ENCODE measurements at places on chromosomes 11 and 22.

DNA sequence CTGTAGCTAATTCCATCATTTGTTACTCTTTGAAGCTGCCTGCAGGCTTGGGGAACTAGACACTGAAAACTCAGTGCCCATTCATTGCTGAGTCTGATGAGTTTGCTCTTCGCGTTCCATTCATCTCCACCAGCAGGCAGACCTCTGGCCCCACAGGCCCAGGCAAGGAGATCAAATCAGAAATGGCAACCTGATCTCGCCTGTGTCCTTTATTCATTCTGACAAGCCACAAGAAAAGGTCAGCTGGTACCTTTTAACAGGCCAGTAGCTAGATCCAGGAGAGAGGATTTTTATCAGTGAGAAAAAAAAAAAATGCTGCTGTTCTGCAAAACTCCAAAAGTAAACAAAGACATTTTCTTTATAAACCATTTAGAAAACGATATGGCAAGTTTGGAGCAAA is 742.5 kb downstream of the ETS1 start:
- DNase-seq: no peak

GRCh38 chr22:26744892-26745808 is 87.8 kb downstream of the MIAT start:
- no peak for DNase-seq

GRCh38 chr11:255176-255575 is 18.4 kb downstream of the PSMD13 start:
- no peak for DNase-seq

DNA sequence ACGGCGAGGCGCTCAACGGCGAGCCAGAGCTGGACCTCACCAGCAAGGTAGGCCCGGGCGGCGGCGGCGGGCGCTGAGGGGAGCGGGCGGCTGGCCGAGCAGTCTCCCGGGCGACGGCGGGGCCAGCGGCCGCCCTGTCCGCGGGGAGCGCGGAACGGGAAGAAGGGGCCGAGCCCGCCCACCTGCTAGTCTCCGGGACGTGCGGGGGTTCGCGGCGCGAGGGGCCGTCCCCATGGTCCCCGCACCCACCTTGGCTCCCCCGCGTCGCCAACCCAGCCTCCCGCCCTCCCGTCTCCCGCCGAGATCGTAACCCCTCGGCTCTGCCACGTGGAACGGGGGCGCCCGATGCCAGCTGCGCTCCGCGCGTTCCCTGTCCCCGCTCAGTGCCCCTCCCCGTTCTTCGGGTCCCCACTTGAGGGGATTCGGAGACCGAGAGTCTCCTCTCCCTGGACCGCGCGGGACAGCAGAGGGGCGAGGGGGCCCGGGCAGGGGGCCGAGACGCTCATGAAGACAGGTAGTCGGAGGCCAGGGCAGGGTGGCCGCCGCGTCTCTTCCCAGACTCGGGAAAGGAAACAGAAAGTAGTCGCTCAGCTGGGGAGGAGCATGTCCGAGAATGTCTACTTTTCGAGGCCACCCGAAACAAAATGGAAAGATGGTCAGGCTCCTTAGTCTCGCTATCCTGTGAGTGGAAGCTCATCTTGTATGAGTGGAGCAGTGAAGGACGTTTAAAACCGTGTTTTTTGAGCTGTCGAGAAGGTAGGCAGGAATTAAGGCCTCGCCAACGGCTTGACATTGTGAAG is 557 bp downstream of the GTPBP1 start:
- no peak for DNase-seq

DNA sequence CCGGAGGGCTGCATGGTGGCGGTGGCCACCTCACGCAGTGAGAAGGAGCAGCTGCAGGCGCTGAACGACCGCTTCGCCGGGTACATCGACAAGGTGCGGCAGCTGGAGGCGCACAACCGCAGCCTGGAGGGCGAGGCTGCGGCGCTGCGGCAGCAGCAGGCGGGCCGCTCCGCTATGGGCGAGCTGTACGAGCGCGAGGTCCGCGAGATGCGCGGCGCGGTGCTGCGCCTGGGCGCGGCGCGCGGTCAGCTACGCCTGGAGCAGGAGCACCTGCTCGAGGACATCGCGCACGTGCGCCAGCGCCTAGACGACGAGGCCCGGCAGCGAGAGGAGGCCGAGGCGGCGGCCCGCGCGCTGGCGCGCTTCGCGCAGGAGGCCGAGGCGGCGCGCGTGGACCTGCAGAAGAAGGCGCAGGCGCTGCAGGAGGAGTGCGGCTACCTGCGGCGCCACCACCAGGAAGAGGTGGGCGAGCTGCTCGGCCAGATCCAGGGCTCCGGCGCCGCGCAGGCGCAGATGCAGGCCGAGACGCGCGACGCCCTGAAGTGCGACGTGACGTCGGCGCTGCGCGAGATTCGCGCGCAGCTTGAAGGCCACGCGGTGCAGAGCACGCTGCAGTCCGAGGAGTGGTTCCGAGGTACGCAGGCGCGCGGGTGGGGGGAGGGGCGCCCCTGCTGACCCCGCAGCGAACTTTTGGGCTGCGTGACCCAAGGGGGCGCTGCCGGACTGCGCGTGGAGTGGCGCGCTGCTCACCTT is 670 bp downstream of the NEFH start:
- DNase-seq: no peak

- no peak for DNase-seq
These were observed 23.8 kb downstream of the TEF start for GRCh38 chr22:41405588-41405987.

- no peak for DNase-seq
These were observed 47.3 kb upstream of the TSKU start for GRCh38 chr11:76735841-76736240.

DNA sequence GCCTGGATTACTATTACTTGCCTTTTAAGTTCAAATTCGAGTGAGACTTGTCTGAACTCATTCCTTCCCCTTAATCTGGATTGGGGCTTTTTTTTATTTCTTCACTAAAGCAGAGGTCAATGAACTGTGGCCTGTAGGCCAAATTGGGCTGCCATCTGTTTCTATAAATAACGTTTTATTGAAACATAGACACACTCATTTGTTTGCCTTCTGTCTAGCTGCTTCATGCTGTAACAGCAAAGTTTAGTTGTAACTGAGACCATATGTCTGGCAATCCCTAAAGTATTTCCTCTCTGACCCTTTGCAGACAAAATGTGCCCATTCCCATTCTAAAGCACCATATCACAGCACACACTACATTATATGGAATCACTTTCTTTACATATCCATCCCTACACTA is 207.9 kb upstream of the ISX start:
- no peak for DNase-seq

DNA sequence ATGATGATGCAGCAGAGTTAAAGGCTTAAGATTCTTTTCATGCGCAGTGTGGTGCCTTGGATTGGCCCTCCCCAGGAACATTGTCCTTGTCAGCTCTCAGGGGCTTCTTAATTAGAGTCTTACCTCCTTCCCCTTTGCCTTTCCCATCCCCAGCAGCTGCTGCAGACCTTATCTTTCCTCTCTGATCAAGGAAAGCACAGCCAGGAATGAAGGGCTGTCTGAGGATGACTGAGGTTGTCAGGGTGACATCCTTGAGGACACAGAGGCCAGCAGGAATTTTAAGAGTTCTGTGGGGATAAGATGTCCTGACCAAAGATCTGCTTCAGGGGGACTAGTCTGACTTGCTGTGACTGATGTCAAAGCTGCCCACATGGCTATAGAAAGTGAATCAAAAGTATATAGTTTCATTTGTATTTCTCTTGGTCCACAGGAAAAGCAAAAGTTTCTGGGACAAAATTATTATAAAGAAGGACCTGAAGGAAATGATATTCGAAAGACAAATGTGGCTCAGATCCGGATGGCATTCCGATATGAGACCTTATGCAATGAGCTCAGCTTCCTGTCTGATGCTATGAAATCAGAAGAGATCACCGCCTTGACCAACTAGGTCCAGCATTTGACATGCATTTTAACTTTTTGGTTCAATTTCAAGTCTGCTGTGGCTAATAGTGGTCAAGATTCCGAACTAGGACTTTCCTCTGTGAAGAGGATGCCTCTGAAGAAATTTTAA is 35.5 kb downstream of the RNF141 start:
- DNase-seq: no peak

DNA sequence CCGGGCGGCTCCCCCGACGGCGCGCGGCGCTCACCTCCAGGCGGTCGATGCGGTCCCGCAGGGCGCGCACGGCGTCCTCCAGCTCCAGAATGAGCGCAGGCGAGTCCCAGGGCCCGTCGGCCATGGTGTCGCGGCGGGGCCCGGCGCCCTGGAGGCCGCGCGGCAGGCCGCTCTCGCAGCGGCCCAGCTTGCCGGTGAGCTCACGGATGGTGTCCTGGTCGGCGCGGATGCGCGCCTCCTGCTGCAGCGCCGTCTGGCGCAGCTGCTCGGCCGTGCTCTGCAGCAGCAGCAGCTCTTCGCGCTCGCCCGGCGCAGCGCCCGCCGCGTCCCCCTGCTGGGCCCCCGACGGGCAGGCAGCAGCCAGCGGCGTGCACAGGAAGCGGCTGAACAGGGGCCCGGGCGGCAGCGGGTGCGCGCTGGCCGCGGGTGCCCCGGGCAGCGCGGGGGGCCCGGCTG is 599 bp downstream of the NPTXR start:
- no peak for DNase-seq

DNA sequence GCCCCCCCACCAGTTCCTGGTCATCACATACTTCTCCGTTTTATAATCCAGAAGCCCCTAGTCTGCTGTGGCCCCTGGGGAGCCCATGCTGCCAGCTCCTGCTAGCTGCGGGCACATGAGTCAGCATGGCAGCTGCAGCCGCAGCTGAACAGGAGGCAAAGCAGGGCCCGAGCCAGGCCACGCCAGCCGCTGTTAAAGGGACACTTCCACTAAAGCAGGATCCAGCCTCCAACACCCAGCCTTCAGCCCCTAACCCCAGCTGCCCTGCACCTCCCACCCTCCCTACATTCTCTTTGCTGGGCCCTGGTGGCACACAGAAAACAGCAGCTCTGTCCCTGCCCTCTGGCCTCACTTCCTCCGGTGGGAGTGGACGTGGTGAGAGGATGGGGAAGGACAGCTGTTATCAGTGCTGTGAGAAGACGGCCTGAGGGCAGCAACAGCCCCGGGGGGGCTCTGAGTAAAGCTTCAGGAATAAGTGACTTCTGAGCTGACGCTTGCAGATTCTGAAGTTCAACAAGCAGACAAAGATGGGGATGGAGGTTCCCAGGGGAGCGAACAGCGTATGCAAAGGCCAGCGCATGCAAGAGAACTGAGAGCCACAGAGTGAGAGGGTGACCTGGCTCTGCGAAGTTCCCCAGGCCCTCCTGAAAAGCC is 688 bp upstream of the LRRC74B start:
- DNase-seq: no peak

- no peak for DNase-seq
These were observed 56.0 kb upstream of the ZNF195 start for GRCh38 chr11:3434976-3435375.

GRCh38 chr22:42493393-42493792 is 26.2 kb downstream of the RRP7A start:
- no peak for DNase-seq

GRCh38 chr22:22687638-22688500 is 43.5 kb downstream of the GGTLC2 start:
- no peak for DNase-seq

DNA sequence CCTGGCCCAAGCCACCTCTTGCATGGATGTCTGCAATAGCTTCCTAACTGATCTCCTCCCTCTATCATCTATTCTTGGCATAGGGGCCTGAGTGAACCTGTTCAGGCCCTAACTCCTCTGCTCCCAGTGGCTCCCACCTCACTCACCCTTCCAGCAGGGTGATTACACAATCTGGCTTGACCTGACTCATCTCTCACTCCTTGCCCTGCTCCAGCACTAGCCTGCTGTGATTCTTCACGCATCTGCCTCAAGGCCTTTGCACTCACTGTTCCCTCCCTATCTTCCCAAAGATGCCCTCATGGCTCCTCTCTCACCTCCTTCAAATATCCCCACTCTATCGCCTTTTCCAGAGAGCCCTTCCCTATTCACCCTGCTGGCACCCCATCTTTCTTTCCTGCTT is 10.5 kb downstream of the SCN4B start:
- DNase-seq: no peak

DNA sequence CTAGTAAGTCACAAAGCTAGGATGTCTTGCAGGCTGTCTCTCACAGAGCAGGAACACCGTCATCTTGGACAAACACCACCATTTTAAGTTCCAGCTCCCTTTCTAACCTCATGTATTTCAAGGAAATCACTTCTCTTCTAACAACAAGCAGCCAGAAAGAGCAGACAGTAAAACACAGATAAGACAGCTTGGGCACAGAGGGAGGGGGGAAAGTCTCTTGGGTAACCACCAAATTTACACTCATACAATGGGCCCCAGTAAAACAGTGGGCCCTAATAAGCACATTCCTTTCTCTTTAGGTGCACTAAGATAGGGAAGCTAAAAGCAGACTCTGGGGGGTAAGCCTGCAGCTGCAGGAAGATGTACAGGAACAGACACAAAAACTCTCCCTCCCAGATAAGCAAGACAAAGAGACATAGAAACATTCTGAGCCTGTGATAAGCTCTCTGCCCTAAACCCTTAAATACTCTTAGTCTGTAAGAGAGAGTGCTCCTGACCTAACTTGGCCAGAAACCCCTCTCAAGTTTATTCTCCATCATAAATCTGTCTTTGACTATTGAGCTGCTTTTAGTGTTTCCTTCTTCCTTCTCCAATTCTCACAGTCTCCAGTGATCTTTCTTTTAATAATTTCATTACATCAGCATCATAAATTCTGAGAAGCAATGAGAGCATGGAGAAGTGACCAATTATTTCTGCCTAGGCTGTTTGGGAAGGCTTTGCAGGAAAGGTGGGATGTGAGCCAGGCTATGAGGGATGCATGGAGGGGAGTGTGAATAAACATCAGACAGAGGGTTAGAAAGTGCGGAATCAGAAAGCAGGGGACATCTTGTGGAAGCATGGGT is 7.4 kb downstream of the OR10D3 start:
- DNase-seq: no peak

DNA sequence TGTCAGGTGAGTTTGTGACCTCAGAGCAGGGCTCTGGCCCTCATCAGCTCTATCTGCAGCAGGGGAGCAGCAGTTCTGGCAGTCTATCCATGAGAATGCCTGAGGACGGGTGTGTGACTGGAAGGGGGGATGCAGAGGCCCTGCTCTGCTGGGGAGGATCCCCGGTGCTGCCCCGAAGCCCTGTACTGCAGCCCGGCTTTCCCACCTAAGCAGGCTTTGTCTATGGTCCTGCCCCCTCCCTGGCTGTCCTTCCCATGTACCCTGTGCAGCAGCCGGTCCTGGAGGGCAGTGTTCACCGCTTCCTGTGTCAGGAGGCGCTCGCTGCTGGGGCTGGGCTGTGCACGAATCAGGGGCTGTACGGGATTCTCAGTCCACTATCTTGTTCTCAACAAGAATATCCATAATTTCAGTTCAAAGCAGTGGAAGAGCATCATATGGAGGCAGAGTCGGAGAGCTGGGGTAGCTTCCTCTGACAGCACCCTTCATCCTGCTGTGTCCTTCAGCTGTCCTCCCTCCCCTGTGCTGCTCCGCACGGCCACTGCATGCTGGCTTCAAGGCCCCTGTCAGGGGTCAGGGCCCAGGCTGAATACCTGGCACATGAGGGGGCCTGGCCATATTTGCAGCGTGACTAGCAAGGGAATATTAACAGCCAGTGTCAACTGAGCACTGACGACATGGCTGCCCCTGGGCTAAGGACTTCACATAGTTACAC is 125.2 kb downstream of the CTTN start:
- no peak for DNase-seq

GRCh38 chr11:27773884-27774283 is 73.6 kb upstream of the BDNF start:
- DNase-seq: no peak
